ENCODE measurements at places on chromosomes 7 and 10.

DNA sequence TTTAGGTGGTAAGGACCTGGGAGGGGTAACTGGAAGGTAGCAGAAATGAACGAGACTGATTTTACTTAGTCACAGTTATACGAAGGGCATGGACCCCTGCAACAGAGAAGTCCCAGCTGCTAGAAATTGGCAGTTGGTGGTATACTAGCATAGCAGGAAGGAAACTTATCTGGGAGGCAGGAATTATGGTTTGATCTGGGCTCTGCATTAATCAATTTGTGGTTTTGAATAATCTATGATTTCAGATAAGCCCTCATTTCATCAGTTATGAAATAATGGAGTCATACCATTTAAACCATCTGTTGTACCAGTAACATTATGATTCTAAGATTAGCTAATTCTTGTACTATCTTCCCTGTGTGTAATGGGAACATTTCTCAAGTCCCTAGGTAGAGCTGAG lies 54.0 kb upstream of the TMEM229A start:
- DNase-seq: no peak

DNA sequence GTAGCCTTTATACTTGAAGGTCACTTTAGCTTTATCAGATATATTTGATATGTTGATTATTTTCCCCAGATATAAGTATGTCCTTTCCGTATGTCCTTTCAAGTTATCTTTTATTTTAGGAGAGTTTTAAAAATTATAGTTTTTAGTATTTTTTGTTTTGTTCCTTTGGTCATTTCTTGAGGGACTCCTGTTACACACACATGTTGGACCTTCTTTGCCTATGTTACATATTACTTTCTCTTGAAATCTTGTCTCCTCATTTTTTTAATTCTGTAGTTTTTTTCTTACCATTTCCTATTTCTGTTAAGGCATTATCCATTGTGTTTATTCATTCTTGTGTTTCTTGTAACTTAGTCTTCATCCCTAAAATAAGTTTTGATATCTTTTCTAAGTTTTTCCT lies 23.9 kb downstream of the GLCCI1 start:
- no peak for DNase-seq

- no peak for DNase-seq
Measured at GRCh38 chr7:157016352-157017041, 6.0 kb upstream of the MNX1 start.

DNA sequence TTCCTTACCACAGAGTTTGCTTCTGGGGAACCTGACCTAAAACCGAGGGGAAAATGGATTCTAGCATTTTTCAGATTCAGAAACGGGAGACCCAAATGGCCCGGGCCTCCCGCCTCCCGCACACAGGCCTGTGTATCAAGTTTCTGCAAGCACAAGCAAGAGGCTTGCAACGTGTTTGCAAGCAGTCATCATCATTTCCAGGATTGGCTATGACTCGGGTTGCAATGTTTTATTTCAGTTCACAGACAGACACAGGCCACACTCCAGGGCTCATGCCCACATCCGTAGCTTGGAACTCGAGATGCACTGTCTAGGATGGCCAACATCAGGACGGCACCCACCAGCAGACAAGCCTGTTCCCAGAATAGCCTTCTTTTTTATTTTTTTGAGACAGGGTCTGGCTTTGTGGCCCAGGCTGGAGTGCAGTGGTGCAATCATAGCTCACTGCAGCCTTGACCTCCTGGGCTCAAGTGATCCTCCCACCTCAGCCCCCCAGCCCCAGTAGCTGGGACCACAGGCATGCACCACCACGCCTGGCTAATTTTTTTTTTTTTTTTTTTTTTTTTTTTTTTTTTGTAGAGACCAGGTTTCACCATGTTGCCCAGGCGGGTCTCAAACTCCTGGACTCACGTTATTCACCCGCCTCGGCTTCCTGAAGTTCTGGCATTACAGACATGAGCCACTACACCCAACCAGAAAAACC lies 68.1 kb upstream of the FOXK1 start:
- DNase-seq: no peak

GRCh38 chr7:64098-64915 lies 128.1 kb upstream of the FAM20C start:
- no peak for DNase-seq

DNA sequence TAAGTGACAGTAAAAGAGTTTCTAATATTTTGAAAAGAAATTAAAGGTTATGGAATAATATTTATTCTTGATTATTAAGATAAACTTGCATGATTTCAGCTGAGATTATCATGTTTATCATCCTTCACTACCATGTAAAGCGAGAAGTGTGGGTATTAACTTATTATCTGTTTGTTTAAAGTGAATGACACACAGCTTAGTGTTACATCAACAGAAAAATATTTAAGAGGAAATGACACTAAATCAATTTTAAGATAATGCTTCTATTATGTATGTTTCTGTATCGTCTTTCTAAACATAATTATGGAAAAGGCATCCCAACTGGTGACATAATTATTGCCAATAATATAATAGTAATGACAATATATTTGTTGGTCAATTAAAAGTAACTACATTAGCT lies 213.1 kb downstream of the PCDH15 start:
- no peak for DNase-seq

- DNase-seq: no peak
Measured at GRCh38 chr10:25747084-25747483, 186.9 kb upstream of the MYO3A start.

GRCh38 chr10:48472501-48473069 lies 132.3 kb downstream of the ARHGAP22 start:
- no peak for DNase-seq

DNA sequence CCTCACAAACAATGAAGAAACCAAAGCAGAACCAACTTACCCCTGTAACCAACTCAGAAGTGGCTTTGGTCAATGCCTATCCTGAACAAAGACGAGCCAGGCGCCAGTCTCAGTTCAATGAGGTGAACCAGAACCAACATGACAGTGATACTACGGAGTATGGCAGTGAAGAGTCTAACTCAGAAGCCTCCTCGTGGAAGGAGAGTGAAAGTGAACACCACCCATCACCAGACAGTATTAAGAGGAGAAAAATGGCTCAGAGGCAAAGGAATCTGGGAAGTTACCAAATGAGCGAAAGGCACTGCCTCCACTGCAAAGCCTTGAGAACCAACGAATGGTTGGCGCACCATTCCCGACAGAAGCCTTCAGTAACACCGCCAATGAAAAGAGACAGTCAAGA lies 8.4 kb downstream of the SSMEM1 start:
- no peak for DNase-seq

- DNase-seq: no peak
Measured at GRCh38 chr7:78510580-78511188, 712.1 kb downstream of the PHTF2 start.

GRCh38 chr7:112573302-112574039 lies 92.7 kb downstream of the LSMEM1 start:
- no peak for DNase-seq

- peak; percentile 75 for DNase-seq
Measured at GRCh38 chr7:74206589-74207120, 3.2 kb upstream of the LAT2 start.

- no peak for DNase-seq
Measured at GRCh38 chr10:12617191-12618175, 268.1 kb downstream of the CAMK1D start.

- no peak for DNase-seq
Measured at GRCh38 chr10:132195366-132196075, 8.8 kb downstream of the DPYSL4 start.

- DNase-seq: no peak
Measured at GRCh38 chr10:123995461-123996131, 97.8 kb downstream of the CHST15 start.

GRCh38 chr7:132551439-132551838 lies 24.8 kb downstream of the PLXNA4 start:
- no peak for DNase-seq

- peak; percentile 76 for DNase-seq
Measured at GRCh38 chr10:6348096-6348874, 145.6 kb downstream of the PFKFB3 start.

GRCh38 chr7:122847871-122848473 lies 38.3 kb downstream of the CADPS2 start:
- no peak for DNase-seq

GRCh38 chr7:41006306-41006995 lies 696.4 kb downstream of the INHBA start:
- DNase-seq: no peak

DNA sequence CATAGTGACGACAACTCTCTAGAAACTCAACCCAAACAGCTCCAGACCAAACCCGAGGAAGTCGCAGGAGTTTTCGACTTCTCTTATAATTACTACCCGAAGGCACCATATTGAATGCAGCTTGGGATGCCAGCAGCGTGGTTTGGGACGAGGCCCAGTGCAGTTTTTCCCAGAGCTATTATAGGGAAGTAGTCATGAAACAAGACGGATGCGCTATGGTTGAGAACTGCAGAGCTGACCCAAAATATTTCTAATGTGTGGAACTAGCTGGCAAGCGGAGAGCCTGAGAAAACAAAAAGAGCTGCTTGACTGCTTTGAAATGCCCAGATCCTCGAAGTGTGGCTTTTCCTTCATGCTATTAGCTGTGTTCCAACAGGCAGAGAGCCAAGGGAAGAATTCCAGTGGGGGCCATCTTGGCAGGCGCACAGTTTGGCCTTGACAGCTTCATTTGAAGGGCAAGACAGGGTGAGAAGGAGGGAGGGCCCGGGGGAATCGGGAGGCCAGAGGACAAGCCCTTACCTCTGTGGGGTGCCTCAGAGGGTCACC lies 122.7 kb downstream of the CUL2 start:
- no peak for DNase-seq

DNA sequence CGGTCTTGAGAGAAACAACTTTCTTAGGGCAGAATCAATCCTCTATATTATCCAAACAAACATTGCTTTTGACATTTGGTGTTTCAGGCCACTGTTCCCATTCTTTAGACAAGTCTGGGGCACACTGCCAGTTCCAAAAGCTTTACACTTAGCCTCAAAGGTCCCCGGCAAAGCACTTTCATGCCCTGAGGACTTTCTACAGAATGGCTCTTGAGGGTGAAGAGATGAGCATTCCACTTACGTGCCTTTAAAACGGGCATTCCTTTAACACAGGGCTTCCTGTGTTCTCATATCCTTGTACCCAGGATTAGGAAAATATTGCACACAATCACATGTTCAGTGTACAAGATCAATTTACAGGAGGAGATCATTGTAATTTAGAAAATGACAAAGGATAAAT lies 13.1 kb upstream of the TMEM213 start:
- DNase-seq: no peak

DNA sequence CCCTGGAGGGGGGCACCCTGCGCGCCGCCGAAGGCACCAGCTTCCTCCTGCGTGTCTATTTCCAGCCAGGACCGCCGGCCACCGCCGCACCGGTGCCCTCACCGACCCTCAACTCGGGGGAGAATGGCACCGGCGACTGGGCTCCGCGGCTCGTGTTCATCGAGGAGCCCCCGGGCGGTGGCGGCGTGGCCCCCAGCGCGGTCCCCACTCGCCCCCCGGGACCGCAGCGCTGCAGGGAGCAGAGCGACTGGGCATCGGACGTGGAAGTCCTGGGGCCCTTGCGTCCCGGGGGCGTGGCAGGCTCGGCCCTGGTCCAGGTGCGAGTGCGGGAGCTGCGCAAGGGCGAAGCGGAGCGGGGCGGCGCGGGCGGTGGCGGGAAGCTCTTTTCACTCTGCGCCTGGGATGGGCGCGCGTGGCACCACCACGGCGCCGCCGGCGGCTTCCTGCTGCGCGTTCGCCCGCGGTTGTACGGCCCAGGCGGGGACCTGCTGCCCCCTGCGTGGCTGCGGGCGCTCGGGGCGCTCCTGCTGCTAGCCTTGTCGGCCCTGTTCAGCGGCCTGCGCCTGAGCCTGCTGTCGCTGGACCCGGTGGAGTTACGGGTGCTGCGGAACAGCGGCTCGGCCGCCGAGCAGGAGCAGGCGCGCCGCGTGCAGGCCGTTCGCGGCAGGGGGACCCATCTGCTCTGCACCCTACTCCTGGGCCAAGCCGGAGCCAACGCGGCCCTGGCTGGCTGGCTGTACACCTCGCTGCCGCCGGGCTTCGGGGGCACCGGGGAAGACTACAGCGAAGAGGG lies 594 bp downstream of the CNNM1 start:
- no peak for DNase-seq

DNA sequence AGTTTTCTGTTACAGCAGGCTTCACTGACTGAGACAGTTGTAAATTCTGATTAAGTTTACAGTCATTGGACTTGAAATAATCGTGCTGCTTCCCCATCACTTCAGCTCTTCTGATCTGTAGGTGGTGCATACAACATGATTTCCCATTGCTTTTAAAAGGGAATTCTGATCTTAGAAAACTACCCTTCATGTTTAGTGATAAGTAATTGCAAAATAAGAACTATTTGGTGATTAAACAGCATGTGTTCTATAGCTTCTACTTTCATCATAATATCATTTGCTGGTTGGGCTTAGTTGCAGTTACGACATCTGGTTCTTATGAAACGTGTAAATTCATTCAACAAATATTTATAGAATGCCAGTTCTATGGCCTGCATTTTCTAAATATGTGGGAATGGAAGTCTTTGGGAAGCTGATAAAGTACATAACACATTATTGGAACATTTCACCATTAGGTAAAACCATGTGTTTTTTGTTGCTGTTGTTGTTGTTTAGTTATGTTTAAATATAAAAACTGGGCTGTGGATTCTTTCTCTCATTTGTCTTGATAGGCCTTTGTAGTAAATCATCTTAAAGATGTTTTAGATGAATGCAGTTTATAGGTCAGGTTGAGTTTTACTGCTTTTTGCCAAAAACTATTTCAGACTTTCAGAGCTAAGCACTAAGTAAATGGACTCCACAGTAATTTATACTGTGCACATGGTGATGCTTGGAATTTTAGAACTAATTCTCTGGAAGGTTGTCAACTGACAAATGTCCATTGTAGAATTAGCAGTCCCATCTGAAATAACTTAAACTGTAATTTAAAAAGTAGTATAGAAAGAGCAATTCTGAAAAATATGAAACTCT lies 13.1 kb downstream of the GNAI1 start:
- DNase-seq: no peak

DNA sequence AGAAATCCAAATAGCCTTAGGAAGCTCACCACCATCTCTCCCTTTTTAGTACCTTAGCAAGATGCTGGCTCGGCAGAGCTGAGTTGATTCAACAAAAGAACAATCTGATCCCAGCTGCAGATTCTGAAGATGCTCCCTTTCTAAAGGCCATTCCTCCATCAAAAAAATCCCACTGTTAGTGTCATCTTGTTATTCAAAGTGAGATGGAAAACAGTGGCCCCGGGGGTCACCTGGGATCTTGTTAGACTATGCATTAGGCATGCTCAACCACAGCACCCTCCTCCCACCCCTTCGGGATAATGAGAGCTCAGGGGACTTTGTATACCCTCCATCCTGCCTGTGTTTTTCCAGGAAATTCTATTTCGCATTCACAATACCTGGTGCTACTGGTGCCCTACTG lies 2.4 kb downstream of the NCAPG2 start:
- DNase-seq: no peak

DNA sequence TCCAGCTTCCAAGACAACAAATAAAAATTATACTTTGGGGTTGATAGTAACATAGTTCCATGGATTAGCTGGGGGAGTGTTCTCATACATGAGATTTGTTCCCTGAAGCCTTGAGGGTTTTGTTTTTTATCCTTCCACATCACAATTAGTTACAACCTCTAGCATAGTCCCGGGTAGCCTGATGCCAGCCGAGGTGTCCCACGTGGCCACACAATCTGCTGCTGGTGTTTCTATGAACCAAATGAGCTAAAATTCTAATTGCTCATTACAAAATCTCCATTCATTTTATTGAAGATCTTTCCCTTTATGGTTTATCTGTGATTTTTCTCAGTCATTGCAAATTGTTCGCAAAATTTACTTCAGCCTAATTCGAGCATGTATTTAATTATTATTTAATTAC lies 84.7 kb downstream of the CACNA2D1 start:
- DNase-seq: no peak

GRCh38 chr7:159033473-159033825 lies 111.2 kb downstream of the VIPR2 start:
- no peak for DNase-seq

- peak; percentile 42 for DNase-seq
Measured at GRCh38 chr7:143372070-143372469, 9.1 kb upstream of the ZYX start.
